Stimulated activated CD8-positive, alpha-beta memory T cell treated with anti-CD3 and anti-CD28 coated beads, Interleukin-12 subunit alpha, Interleukin-12 subunit beta, amount 100 ng/mL, for 4 hours (primary cell): ENCODE measurements at places on chromosomes 13 and 19.

GRCh38 chr19:50224986-50225747 is 21.7 kb downstream of the MYH14 start:
- DNase-seq: no peak

DNA sequence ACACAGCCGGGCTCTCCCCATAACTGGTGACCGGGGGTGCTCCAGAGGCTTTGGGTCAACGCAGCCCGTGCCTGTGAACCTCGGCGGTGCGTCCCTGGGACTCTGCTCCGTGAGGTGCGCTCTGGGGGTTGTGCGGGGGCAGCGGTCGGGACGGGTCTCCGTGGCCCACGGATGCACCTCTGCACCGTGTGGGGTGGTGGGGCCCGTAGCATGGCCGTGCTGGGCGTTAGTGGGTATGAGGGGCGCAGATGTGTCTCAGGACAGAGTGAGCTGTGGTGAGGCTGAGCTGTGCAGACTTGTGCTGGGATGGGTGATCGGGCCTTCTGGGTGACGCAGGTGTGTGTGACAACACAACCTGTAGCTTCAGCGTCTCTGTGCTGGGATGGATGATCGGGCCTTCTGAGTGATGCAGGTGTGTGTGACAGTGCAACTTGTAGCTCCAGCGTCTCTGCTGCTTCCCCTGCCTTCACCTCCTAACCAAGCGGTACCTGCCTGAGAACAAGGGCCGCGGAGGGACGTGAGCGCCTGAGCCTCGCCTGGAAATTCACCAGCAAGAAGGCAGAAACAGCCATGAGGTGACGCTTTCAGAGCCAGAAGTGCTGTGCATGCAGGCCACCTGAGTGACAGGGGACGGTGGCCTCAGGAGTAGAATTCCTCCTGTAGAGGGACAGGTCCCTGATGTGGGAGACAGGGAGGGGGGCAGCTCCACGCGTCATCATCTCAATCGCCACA is 599 bp downstream of the ZNF331 start:
- no peak for DNase-seq

DNA sequence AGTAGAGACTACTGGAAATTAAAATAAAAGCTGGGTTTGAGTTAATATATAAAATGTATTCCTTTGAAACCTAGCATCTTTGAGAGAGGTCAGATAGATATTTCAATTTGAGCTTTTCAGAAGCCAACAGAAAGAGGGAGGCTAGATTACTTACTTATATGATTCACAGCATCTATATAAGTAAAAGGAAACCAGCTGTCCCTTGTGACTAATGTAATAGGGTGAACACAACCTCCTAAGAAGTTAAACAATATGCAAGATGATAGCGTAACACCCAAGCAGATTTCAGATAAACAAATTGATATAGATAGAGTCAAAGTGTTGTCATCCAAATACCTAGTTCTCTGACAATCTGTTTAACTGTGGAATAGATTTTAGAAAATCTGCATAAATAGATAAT is 393.5 kb upstream of the GPC6 start:
- DNase-seq: no peak

DNA sequence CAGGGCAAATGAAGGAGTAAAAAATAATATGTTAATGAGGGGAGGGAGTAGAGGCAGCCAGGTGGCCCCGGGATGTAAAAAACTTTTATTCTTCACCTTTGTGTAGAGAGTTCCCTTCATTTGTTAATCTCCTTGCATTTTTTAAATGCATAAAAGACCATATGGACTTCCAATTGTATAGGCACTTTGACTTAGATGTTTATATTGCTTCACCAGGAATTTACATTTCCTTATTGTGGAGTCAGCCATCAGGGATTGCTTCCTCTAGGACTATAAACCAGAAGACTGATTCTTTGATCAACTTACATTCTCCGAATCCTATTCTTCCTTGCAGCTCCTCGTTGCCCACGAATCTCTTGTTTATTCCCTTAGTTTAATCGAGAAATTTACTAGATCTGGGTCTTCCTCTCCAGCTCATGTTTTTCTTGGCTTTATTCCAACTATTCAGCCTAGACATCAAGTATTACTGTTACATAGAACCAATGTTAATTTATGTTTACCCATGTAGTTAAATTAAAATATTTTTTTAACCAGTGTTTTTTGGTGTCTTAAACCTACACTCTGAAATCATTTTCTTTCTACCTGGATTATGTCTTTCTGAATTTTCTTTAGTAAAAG is 1187.0 kb upstream of the SLC10A2 start:
- no peak for DNase-seq
